ENCODE measurements at places on chromosomes 11 and 22. TPM values are rescaled to one million over a fixed set of nuclear protein-coding genes. Genes with fewer than 3 reads are reported as not detected.

Gene TOMM22
- 79.4 TPM for polyA plus RNA-seq

Gene ACAT1
- polyA plus RNA-seq, result 67.5 TPM

Gene WEE1
- polyA plus RNA-seq, result 35.0 TPM

Gene GP1BB
- 18.3 TPM for polyA plus RNA-seq

Gene PDGFB
- 18.3 TPM for polyA plus RNA-seq

DNA sequence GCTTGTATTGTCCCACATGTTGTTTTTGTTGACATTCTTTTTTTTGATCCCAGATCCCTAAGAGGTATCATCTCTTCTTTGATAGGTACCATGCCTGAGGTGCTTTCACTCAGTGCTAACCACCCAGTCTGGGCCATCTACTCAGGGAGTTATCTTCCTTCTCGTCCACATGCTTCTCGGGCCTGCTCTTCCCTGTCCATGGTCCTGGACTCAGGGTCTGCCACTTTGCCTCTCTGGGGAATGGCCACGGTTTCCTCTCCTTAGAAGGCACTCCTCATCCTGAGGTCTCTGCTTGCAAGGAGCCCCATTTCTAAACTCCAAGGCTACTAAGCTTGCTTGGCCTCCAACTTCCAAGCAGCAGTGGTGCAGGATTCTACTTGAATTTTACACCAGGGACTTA is 227.0 kb upstream of the NCAM1 start:
- no peak for DNase-seq

DNA sequence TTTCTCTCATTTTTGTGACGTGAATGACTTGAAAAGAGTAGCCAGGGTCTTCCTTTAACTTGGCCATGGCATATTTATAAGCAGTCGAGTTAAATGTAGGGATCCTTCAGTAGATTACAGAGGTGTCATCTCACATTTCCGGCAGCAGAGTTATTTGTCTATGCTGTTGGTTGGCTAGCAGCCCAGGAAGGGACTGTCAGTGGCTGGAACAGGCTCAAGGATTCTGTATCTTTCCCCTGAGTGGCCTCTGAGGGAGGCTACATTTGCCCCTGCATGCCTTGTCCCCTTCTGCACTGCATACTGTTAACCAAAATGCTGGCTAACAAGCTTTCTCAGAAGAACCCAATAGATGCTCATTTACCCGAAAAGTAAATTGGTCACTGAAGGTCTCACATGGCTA is 187.6 kb downstream of the PGR start:
- DNase-seq, result no peak

GRCh38 chr11:63837739-63838138 is 1.2 kb upstream of the MARK2 start:
- DNase-seq, result no peak

GRCh38 chr11:21484039-21484438 is 708.8 kb upstream of the ANO5 start:
- DNase-seq, result no peak

DNA sequence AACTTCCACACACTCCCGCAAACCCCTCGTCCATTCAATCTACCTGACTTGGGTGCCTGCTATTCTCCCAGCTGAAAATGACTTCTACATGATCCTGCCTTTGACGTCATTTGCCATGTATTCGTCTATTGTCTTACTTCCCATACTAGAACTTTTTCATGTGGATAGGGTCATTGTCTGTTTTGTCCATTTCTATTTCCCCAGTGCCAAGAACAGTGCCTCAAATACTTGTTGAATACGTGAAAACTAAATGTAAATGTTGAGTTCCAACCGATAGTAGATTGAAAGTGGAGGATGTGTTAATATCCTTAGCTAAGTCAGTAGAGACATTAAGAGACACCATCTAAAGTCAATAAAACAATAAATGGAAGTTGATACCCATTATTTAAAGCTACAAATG is 935 bp downstream of the TRIM68 start:
- DNase-seq, result no peak

GRCh38 chr11:45100339-45100738 is 46.1 kb upstream of the PRDM11 start:
- no peak for DNase-seq

- DNase-seq, result no peak
These were observed 19.3 kb upstream of the BDNF start for GRCh38 chr11:27719546-27719925.

DNA sequence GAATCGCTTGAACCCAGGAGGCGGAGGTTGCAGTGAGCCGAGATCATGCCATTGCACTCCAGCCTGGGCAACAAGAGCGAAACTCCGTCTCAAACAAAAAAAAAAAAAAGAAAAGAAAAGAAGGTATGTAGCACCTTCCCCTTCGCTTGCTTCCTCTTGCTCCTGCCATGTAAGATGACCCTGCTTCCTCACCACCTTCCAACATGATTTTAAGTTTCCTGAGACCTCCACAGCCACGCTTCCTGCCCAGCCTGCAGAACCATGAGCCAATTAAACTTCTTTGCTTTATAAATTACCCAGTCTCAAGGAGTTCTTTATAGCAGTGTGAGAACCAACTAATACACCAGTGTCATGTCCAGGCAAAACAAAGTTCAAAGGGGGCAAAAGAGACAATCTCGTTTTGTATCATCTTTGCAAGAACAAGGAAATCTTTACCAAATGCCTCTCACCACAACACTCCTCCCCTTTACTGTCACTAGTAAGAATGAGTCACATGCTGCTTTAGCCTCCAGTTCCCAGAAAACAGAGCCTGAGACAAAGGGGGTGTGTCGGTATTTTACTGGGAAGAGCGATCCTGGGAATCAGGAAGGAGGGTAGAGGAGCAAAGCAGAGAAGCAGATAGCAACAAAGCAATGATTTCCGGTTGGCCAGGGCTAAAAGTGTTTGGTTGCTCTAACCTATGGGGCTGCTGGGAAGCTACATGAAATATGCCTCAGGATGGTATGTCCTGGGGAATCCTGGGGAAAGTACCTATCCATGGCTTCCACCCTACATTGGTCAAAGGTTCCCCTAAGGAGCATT is 10.5 kb upstream of the MCHR1 start:
- DNase-seq, result no peak

DNA sequence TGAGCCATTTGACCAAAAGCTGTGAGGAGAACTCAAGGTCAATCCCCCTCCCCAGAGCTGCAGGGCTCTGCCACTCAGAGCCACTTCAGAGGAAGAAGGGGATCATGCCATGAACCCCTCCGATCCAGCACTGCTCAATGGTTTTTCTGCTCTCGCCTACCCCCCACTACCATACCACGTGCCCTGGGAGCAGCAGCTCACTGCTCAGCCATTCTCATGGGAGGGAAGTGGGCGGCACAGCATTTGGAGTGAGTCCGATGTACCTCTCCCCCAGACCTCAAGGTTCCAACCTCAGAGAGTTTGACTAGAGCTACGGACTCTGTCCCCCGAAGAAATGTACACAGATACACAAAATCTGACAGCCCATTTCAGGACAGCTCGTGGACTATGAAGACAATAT is 34.5 kb downstream of the AP1B1 start:
- no peak for DNase-seq

DNA sequence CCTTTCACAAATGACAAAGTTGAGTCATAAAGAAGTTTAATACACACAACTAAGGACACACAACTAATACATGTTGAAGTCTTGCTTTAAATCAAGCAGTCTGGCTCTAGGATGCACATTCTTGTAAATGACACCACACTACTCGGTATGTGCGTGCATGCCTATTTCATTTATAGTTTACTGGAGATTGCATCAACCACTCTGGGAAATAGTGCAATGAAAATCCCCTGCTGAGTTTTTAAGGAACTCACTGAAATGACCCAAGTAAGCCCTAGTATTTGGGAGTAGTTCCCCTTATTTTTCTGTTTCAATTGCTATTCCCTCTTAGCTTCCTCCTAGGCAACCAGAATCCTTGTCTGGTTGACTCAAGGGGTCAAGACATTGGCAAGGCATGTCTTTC is 160.2 kb upstream of the LARGE1 start:
- no peak for DNase-seq

DNA sequence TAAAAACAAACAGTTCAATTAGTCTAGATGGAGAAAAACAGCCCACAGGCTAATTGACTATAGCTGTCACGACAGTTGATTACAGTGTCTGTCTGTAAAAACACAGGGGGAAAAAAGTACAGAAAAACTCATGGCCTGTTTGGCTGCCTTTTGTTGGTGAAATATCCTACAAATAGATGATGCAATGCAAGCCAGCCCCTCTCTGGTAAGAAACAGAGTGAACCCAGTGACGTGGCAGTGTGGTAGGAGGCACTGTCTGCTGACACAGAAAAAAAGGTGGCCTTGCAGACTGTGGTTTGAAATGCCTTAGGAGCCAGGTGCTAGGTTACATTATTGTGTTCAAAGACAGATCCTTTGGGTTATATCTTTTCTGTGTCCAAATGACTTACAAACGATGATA is 431.4 kb upstream of the CCDC90B start:
- no peak for DNase-seq

DNA sequence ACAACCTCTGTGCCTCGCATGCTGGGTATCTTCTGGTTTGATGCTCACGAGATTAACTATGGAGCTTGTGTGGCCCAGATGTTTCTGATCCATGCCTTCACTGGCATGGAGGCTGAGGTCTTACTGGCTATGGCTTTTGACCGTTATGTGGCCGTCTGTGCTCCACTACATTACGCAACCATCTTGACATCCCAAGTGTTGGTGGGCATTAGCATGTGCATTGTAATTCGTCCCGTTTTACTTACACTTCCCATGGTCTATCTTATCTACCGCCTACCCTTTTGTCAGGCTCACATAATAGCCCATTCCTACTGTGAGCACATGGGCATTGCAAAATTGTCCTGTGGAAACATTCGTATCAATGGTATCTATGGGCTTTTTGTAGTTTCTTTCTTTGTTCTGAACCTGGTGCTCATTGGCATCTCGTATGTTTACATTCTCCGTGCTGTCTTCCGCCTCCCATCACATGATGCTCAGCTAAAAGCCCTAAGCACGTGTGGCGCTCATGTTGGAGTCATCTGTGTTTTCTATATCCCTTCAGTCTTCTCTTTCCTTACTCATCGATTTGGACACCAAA is 516 bp downstream of the OR52J3 start:
- no peak for DNase-seq

DNA sequence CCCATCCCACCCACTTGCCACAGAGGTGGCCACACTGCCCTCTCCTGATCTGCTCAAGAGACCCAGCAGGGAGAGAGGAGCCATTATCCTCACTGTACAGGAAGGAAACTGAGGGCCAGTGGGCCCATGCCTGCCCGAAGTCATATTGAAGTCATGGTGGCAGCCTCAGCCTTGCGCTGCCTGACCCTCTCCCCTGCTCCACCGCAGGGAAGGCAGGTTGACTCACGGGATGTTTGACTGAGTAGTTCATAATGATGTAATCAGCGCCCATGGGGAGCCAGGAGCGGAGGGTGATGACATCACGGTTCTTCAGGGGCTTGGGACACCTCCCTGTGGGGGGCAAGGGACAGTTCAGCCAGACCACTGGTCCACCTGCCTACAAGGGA is 6.1 kb upstream of the ARAP1 start:
- no peak for DNase-seq
